ENCODE measurements at places on chromosomes 4 and X.

DNA sequence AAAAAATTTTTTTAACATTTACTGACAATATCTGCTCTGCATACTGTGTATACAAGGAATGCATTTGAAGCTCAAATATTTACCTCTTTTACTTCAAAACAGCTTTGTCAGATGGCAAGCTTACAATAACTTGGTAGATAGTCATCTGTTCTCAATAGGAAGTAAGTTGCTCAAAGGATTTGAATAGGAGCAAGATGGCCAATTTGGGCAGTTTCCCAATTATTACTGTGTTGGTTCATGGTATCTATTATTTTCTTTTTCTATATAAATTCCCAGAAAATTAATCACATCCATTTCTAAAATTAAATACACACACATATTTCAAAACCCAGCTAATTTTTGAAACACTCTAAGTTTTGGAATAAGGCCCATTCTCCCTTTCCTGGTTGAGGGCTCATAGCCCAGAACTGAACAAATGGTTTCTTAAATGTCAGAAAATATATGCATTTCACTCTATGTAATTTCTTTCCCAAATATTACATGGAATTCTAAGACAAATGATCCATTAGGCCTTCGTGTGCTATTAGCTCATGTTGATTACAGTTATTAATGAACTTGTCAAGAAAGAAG, 60.2 kb upstream of the BLTP1 start:
- DNase-seq, result no peak

DNA sequence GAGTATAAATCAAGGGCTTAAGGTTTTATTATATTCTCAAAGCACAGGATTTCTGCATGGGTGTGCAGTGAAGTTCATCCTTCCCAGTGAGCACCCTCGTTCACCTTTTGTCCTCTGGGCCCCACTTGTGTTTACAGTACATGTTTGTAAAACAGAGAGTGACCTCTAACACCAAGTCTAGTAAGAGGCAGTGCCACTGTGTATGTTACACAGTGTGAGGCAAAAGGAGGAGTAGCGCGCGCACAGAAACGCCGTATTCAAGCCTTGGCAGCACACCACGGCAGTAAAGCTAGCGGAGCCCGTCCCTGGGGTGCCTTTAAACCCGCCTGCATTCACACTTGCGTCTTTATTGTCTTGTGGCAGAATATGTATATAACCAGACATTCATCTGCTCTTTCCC, 51.9 kb downstream of the CCNI start:
- no peak for DNase-seq

GRCh38 chr4:16085822-16086221, 2.0 kb upstream of the PROM1 start:
- DNase-seq, result no peak

GRCh38 chr4:150525321-150525868, 56.6 kb upstream of the MAB21L2 start:
- DNase-seq, result no peak

- no peak for DNase-seq
Measured at GRCh38 chr4:23866450-23867075, 23.3 kb downstream of the PPARGC1A start.
